ENCODE measurements at places on chromosomes 3 and 15.

DNA sequence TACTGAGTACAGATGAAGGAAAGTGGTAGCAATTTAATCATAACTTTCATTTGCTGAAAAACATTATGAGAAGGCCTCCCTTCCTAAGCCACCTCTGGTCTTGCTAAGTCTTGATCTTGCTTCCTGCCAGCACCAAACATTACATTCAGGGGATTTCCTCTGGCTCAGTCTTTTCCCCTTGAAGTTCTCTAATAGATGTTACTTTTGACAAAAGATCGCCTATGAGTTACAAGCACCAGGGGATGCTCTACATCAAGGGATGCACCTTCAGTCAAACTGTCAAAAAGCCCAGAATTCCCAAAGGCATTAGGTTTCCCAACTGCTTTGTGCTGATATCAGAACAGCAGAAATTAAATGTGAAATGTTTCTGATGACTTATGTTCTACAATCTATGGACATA lies 47.3 kb downstream of the AQP9 start:
- no peak for DNase-seq

- no peak for DNase-seq
Observed at GRCh38 chr3:33420966-33421365, 19.2 kb downstream of the UBP1 start.

- peak; percentile 18 for DNase-seq
Observed at GRCh38 chr3:196159952-196160804, 51.0 kb downstream of the ZDHHC19 start.

GRCh38 chr3:65595222-65596028 lies 443.3 kb downstream of the MAGI1 start:
- no peak for DNase-seq

DNA sequence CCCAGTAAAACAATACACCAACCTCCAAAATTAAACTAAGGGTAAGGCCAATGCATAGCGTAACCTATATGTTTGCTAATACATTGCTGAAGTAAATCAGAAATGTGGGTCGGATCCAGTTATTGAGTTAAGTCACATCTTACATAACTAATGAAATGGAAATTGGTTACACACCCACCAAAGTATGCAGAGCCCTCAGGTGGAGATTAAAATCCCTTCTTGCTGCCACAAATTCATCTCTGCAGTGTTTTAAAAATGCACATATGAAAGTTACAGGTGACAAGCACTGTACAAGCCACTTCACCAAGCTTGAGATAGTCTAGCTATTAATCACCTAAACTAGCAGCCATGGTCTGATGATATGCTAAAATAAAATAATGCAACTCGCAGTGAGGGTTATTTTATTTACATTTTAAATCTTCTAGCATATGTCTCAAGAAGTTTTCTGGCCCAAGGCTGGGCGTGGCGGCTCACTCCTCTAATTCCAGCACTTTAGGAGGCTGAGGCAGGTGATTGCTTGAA lies 130.6 kb downstream of the AQP9 start:
- DNase-seq, result no peak
